ENCODE measurements at places on chromosomes 4 and X.

- peaks cover 28% of the 10 kb centered on the region for H3K36me3 ChIP-seq
- peaks cover 36% of the 10 kb centered on the region for H3K4me1 ChIP-seq
- H3K27me3 ChIP-seq = no peaks in the 10 kb centered on the region
- no peak for DNase-seq
- H3K27ac ChIP-seq = peak overlapping the region; percentile 100
Measured at GRCh38 chr4:80062527-80062926, 10.5 kb downstream of the ANTXR2 start.

DNA sequence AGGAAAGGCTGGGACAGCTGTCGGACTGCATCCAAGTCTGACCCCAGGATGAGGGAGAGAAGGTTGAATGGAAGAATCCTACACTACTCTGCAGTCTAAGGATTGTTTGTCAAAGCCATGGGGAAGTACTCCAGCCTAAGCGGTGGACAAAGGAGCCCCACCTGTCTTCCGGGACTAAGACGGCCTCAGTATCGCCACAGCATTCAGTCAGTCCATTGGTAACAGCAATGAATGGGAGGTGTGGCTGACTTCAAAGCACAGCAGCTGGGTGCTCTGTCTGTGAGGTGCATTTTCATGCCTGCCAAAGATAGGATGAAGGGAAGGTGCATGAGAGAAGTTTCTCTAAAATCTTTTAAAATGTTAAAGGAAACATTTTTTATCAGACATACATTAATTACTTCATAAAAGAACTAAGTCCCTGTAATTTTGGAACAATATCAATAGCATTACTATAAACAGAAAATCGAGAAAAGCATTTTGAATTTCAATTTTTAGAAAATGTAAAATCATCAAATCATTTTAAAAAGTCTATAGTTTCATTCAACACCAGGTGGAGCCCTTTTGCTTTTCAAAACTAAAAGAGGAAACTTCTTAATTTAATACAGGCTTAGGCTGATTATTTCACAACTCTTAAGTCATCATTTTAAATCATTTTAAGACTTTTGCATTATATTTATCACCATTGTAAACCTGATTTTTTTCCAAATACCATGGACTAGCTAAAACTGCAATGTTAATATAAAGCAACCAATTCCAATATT is 27.6 kb upstream of the INTU start:
- H3K27me3 ChIP-seq = peaks cover 1% of the 10 kb centered on the region
- no peaks in the 10 kb centered on the region for H3K4me1 ChIP-seq
- H3K4me3 ChIP-seq = no peak overlapping the region
- H3K27ac ChIP-seq = no peak overlapping the region
- no peak for DNase-seq

- H3K36me3 ChIP-seq = no peaks in the 10 kb centered on the region
- peaks cover 22% of the 10 kb centered on the region for H3K4me1 ChIP-seq
- H3K27ac ChIP-seq = peak overlapping the region; percentile 48
Measured at GRCh38 chr4:1170976-1171310, 1.4 kb downstream of the SPON2 start.

DNA sequence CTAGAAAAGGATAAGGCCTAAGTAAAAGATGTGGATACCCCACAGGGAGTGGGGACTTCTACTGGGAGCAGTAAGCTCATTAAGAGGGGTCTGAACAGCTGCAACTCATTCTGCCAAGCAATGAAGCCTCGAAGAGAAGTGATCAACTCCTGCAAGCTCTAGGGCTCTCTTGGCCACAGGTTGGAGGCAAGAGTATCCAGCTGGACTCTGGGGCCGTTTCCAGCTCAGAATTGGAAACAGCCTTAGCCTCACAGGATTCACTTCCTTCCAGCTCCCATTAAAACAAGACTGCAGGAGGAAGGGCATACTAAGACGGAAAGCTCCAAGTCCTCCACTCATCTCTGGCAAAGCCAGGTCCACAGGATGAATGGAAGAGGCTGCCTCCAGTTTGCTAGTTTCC is 126.3 kb downstream of the ATG4A start:
- H3K36me3 ChIP-seq = no peaks in the 10 kb centered on the region
- H3K27ac ChIP-seq = no peak overlapping the region
- no peaks in the 10 kb centered on the region for H3K27me3 ChIP-seq

DNA sequence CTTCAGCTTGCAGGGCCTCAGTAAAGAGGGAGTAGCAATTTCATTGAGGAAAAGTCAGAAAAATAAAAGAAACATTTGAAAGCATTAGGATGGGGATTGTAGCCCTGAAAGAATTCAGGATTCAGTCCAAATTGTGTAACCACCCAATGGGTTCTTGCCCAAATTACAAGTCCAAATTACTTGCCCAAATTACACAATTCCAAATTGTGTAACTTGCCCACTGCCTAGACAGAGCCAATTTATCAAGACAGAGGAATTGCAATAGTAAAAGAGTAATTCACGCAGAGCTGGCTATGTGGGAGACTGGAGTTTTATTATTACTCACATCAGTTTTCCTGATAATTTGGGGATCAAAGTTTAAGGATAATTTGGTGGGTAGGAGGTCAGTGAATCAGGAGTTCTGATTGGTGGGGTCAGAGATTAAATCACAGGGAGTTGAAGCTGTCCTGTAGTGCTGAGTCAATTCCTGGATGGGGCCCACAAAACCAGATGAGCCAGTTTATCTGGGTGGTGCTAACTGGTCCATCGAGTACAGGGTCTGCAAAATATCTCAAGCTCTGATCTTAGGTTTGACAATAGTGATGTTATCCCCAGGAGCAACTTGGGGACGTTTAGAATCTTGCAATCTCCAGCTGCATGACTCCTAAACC is 18.1 kb upstream of the PAGE5 start:
- H3K27ac ChIP-seq = no peak overlapping the region
- H3K4me1 ChIP-seq = no peaks in the 10 kb centered on the region
- no peak overlapping the region for H3K4me3 ChIP-seq
- no peaks in the 10 kb centered on the region for H3K27me3 ChIP-seq
- no peaks in the 10 kb centered on the region for H3K36me3 ChIP-seq

- H3K27ac ChIP-seq = no peak overlapping the region
- DNase-seq = no peak
- no peaks in the 10 kb centered on the region for H3K4me1 ChIP-seq
- no peak overlapping the region for H3K4me3 ChIP-seq
- H3K36me3 ChIP-seq = peaks cover 5% of the 10 kb centered on the region
Measured at GRCh38 chr4:74283614-74284013, 24.7 kb upstream of the EPGN start.

- DNase-seq = no peak
- peaks cover 2% of the 10 kb centered on the region for H3K4me1 ChIP-seq
- no peak overlapping the region for H3K4me3 ChIP-seq
- H3K36me3 ChIP-seq = no peaks in the 10 kb centered on the region
- no peaks in the 10 kb centered on the region for H3K27me3 ChIP-seq
Measured at GRCh38 chrX:13043938-13044337, 482 bp downstream of the FAM9C start.

DNA sequence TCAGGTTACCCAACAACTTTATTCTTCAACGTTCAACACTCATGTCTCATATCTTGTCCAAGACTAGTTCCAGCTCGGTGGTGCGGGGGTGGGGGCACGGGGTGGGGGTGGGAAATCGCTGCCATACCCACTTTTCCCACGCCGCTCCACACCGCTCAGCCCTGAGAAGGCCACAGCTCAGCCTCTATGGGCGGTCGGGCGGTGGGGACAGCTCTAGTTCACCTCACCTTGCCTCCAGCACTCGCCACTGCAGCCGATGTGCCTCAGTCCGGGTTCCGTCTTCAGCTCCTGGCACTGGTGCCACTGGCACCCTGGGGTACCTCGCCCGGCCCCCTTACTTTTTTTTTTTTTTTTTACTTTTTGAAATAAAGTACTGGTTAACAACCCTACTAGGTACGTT is 522.2 kb downstream of the PCDH19 start:
- no peaks in the 10 kb centered on the region for H3K4me1 ChIP-seq
- no peak for DNase-seq
- H3K27ac ChIP-seq = no peak overlapping the region
- no peaks in the 10 kb centered on the region for H3K36me3 ChIP-seq
- no peaks in the 10 kb centered on the region for H3K27me3 ChIP-seq

GRCh38 chr4:100968046-100968445 is 379.3 kb downstream of the PPP3CA start:
- no peak overlapping the region for H3K4me3 ChIP-seq
- no peak for DNase-seq
- H3K36me3 ChIP-seq = no peaks in the 10 kb centered on the region
- H3K27ac ChIP-seq = no peak overlapping the region
- peaks cover 4% of the 10 kb centered on the region for H3K27me3 ChIP-seq
- H3K4me1 ChIP-seq = no peaks in the 10 kb centered on the region

DNA sequence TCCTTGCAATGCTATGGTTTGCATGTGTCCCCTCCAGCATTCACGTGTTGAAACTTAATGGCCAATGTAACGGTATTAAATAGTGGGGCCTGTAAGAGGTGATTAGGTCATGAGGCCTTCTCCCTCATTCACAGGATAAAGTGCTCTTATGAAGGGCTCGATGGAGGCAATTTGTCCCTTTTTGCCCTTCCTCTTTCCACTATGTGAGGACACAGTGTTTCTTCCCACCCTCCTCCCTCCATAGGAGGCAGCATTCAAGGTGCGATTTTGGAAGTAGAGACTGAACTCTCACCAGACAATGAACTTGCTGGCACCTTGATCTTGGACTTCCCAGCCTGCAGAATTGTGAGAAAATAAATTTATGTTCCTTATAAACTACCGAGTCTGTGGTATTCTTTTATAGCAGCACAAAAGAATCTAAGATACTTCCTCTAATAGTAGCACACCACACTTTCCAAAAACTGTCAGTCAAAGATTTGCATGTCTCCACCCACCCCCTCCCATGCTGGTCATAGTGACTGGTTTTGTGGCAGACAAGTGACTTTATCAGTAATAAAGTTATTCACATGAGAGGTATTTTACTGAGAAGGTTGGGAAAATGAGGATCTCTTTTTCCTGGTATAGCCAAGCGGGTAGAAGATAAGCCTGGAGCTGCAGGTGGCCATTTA is 113.5 kb upstream of the TTC29 start:
- DNase-seq = no peak
- peaks cover 3% of the 10 kb centered on the region for H3K27me3 ChIP-seq
- H3K27ac ChIP-seq = peak overlapping the region; percentile 51

- DNase-seq = no peak
- no peaks in the 10 kb centered on the region for H3K36me3 ChIP-seq
- H3K27me3 ChIP-seq = no peaks in the 10 kb centered on the region
- H3K4me1 ChIP-seq = peaks cover 7% of the 10 kb centered on the region
- peak overlapping the region; percentile 93 for H3K27ac ChIP-seq
Measured at GRCh38 chr4:183407635-183408464, 36.6 kb upstream of the CDKN2AIP start.

- no peak overlapping the region for H3K27ac ChIP-seq
- DNase-seq = no peak
- H3K27me3 ChIP-seq = no peaks in the 10 kb centered on the region
- H3K4me1 ChIP-seq = no peaks in the 10 kb centered on the region
Measured at GRCh38 chrX:75067931-75068330, 88.2 kb downstream of the ABCB7 start.

DNA sequence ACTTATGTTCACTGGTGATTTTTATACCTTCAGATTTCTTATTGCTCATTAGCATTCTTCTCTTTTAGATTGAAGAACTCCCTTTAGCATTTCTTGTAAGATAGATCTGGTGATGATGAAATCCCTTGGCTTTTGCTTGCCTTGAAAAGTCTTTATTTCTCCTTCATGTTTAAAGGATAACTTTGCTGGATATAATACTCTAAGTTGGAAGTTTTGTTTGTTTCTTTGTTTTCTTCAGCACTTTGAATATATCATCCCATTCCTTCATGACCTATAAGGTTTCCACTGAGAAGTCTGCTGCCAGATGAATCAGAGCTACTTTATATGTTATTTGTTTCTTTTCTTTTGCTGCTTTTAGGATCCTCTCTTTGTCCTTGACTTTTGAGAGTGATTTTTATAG is 18.5 kb downstream of the CC2D2A start:
- H3K4me1 ChIP-seq = no peaks in the 10 kb centered on the region
- H3K27ac ChIP-seq = no peak overlapping the region
- no peak for DNase-seq
- peaks cover 18% of the 10 kb centered on the region for H3K36me3 ChIP-seq
- H3K27me3 ChIP-seq = peaks cover 2% of the 10 kb centered on the region
- H3K4me3 ChIP-seq = no peak overlapping the region

GRCh38 chr4:20624793-20625374 is 75.4 kb upstream of the PACRGL start:
- H3K4me1 ChIP-seq = no peaks in the 10 kb centered on the region
- no peaks in the 10 kb centered on the region for H3K36me3 ChIP-seq
- H3K27ac ChIP-seq = no peak overlapping the region

DNA sequence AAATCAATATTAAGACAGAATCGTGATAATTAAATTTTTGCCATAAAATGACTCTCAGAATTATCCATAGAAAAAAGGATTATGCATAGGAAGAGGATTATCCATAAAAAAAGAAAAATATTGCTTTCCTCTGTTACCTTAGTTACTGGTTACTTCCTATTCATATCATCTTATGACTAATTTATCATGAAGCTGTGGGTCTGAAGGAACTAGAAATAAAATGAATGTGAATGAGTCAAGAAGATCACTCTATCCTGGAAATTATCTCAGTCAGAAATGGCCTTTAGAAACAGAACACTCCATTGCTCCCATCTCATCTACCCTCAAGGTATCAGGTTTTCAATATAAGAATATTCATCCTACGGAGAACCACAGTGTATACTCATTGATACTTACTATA is 19.4 kb downstream of the RPS6KA6 start:
- no peak overlapping the region for H3K27ac ChIP-seq
- no peak overlapping the region for H3K4me3 ChIP-seq
- no peak for DNase-seq
- H3K27me3 ChIP-seq = no peaks in the 10 kb centered on the region
- H3K36me3 ChIP-seq = no peaks in the 10 kb centered on the region

DNA sequence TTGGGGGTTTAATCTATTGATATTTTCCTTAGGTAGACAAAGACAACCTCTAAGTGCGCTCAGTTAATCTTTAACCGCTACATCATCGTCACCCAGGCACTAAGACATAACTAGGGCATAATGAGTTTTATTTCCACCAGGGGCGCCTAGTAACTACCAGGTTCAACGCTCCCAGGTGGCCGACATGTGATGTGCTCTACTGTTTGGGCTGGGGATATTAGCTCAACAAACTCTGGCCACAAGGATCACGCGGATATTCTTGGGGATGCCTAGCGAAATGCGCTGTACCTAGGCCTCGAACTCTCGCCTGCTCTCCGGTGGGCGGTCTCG is 915 bp upstream of the RAB33B start:
- peak overlapping the region; percentile 97 for H3K4me3 ChIP-seq
- peaks cover 7% of the 10 kb centered on the region for H3K36me3 ChIP-seq
- H3K27me3 ChIP-seq = no peaks in the 10 kb centered on the region
- peak; percentile 81 for DNase-seq
- peaks cover 34% of the 10 kb centered on the region for H3K4me1 ChIP-seq

DNA sequence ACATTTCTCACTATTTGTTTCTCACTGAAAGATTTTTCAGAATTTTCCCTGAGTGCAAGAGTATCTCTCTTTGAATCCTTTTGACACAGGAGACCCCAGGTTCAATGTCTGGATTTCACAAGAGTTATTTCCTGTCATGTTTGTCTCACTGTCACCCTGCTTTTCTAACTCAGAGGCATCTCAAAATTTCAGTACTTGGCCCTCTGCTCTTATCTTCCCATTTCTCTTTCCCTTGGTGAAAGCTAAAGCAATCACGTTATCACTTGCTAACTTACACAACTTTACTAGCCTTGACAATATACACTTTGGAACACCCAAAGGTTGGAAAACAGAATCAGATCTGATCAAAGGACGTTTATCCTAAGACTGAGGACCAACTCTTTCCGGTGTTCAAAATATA is 17.3 kb downstream of the IGSF1 start:
- no peaks in the 10 kb centered on the region for H3K4me1 ChIP-seq
- H3K27me3 ChIP-seq = no peaks in the 10 kb centered on the region
- H3K36me3 ChIP-seq = no peaks in the 10 kb centered on the region

Data from memory B cell (primary cell).